ENCODE measurements at places on chromosomes 2 and 18.
A peak's percentile ranks its signal among the peaks of the same experiment; 100 is the strongest.

DNA sequence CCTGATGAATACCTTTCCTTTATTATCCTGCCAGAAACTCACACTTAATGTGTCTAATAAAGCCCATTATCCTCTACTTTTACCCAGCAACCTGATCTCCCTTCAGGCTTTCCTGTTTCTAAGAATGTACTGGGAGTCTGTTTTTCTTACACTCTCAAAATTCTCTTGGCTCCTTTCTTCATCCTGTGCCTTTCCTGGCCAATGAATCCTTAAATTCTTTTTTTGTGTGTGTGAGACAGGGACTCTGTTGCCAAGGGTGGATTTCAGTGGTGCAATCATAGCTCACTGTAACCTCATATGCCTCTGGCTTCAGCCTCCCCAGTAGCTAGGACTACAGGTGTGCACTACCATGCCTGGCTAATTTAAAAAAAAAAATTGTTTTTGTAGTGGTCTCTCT lies 72.7 kb downstream of the MAP2 start:
- no peak for DNase-seq

GRCh38 chr2:128573531-128573930 lies 254.9 kb upstream of the HS6ST1 start:
- no peak for DNase-seq

DNA sequence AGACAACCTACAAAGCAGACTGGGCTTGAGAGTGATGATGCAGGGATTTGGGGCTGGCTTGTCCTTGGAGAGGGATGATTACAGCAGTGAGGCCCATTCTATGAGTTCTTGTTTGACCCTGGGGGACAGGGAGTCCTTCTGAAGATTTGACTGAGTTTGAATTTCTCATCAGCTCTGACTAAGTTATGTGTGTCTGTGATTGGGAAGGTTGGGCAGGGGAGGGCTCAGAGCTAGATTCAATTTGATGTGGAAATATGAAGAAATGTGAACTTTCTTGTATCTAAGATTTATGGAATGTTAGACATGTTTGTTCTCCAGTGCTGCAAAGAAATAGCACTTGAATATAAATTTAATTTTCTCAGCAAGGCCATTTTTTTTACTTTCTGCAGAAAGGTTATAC lies 19.9 kb upstream of the IL1R2 start:
- DNase-seq: no peak

GRCh38 chr2:112958428-112959108 lies 19.2 kb upstream of the IL36G start:
- peak; percentile 10 for DNase-seq

- DNase-seq: no peak
Measured at GRCh38 chr2:176679061-176679669, 409.9 kb downstream of the MTX2 start.

DNA sequence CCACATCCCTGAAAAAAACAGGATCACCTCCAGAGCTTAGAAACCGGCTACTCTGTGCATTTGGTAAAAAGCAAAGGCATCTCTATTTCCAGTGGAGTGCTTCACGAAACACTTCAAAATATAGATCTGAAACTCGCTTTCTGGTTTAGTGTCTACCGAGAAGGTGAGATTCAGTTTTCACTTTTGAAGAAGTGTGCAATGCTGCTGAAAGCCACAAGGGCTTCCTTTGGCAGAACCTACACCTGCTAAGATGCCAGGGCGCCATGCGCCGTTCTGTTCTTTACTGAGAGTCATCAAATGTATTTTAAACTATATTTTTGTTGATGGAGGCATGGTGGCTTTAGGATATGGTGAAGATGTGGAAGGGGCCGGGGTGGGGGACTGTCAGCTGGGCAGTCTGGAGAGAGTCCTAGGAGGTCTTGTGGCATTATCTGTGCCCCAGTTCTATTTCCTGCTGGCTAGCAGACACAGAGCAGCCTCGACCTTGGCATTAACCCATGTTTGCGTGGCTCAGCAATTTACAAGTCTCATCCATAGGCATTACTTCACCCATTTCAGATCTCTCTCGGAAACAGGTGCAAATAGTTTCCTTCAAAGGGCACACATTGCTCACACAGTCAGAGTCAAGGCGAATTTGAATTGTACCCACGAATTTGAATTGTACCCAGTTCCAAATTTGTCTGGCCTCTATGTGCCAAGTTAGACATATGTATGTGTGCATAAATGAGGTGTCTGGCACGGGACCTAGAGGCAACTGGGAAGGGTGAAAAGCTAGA lies 46.7 kb upstream of the KCNF1 start:
- DNase-seq: no peak

GRCh38 chr2:12081481-12082210 lies 335.2 kb downstream of the LPIN1 start:
- no peak for DNase-seq

DNA sequence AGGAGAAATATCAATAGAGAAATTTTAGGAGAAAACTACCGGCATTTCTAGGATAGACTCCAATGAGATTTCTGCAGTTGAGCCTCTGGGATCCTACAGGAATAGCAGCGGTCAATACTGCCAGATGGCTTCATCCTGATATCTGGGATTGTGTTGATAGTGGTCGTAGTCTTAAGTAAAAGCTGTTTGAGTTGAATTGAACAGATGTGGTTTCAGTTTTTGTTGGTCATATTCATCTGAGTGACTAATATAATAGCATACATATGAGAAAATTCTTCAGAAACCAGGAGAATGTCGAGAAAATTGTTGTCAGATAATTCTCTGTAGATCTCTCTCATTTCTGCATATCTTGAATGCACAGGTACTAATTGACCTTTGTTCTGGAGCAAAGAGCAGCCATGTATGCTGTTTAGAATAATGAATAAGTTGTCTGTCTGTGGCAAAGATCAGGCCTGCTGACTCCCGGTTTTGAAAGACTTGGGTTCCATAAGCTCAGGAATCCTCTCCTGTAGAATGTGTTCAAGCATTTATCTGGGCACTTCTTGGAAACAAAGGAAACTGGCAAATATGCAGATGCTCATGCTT lies 288.1 kb downstream of the TMX3 start:
- no peak for DNase-seq

GRCh38 chr2:28552045-28552823 lies 56.4 kb downstream of the PLB1 start:
- no peak for DNase-seq

DNA sequence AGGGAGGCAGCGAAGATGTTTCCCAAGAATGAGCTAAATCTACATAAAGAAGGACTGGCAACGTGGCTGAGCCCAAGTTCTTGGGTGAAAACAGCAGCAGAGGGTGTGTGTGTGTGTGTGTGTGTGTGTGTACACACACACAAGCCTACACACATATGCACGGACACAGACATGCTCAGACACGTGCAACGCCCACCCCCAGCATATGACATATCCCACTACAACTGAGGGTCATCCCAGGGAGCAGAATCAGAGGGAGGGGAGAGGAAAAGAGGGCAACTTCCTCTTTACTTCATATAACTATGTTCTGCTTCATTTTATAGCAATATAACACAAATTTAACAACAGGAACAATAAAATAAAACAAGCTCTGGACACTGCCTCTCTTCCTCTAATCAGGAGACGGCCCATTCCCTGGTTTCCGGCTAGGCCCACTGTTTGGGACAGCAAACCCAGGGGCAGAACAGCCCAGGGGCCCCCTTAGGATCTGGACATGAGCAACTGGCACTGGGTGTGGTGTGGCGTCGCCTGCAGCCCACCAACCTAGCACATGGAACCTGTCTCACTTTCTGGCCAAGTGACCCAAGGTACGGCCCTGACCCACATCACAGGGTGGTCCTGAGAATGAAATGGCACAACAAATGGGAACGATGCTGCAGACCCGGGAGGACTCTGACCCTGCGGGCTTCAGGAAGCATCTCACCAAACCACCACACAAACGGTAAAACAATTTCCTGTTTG lies 25.0 kb downstream of the FAM178B start:
- no peak for DNase-seq

DNA sequence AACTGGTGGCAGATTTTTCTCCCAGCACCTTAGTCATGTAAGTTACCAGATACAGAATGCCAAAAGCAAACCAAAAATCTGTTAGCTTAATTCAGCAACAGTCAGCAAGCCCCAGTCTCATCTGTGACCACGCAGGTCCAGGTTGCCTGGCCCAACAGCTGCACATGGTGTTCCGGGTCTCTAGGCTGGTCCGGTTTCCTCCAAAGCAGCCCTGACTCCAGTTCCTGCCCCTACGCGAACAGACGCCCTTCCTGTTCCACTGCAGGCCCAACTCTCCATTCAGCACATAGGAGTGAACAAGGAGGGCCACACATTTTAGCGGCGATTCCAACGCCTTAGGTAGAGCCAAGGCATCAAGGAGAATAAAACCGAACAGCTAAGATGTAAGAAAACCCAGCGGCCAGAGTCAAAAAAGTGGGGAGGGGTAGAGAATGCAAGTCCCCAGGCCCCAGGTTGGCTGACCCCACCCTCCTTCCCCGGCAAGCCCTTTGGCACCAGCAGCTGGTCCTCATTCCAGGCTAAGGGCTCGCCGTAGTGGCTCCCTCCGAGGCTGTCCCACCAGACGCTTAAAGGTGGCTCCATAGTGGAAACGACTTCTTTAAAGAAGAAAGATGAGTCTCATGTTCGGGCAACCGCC lies 1.5 kb downstream of the STK25 start:
- no peak for DNase-seq

- DNase-seq: no peak
Measured at GRCh38 chr2:235165631-235166030, 213.8 kb downstream of the SH3BP4 start.

DNA sequence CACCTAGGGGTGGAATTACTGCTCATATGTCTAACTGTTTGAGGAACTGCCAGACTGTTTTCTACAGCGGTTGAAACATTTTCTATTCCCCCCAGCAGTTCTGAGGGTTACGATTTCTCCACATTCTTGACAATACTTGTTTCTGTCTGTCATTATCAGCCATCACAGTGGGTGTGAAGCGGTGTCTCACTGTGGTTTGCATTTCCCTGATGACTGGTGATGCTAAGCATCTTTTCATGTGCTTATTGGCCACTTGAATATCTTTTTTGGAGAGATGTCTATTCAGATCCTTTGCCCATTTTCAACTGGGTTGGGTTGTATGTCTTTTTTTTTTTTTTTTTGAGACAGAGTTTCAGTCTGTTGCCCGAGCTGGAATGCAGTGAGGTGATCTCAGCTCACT lies 63.0 kb downstream of the ADNP2 start:
- no peak for DNase-seq

- no peak for DNase-seq
Measured at GRCh38 chr2:18740474-18740881, 151.1 kb upstream of the NT5C1B start.

- DNase-seq: no peak
Measured at GRCh38 chr2:237418300-237418699, 4.3 kb upstream of the COL6A3 start.

DNA sequence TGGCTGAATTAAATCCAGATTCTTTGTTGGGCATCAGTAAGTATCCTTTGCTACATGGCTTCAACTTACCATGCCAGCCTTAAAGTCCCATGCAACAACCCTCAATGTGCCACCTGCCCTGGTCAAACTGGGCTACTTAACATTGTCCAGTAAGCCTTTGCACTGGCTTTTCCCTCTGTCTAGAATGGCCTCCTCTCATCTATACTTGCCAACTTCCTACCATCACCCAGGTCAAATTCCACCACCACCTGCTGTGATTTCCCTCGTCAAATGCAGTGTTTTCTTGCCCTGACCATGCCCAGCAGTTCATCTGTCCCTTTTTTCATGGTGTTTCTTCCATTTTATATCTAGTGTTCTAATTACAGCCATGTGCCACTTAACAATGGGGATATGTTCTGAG lies 5.7 kb downstream of the KLHL23 start:
- DNase-seq: no peak

DNA sequence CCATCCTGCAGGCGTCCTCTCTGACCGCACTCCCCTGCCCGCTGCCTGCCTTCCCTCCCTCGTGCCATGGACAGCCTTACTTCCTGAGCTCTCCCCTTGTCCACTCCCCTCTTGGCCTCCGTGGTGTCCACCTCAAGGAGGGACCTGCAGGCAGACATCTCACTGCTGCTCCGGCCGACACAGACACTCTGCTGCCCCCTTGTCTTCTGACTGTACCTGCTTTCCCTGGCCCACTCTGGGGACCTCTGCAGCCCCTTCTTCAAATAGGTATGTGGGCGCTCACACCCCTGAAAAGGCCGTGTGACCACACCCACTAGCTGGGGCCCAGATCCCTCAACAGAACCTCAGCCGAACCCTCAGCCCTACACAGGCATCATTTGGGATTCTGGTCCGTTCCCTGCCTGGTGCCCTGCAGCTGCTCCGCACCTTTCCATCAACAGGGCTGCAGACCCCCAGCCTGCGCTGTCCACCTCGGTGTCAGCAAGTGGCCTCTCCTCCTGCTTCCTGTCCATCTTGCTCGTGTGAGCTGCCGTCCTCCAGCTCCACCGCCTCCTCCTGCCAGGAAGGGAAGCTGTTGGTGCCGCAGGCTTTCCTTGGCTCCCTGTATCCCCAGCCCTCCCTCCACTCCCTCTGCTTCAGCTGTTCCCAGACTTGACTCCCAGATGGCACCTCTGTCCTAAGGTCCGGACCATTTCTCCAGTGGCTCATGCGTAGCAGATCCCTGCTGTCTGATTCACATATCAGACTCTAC lies 94.1 kb downstream of the KLHL29 start:
- no peak for DNase-seq

GRCh38 chr2:217790681-217791392 lies 212.0 kb downstream of the TNS1 start:
- no peak for DNase-seq

DNA sequence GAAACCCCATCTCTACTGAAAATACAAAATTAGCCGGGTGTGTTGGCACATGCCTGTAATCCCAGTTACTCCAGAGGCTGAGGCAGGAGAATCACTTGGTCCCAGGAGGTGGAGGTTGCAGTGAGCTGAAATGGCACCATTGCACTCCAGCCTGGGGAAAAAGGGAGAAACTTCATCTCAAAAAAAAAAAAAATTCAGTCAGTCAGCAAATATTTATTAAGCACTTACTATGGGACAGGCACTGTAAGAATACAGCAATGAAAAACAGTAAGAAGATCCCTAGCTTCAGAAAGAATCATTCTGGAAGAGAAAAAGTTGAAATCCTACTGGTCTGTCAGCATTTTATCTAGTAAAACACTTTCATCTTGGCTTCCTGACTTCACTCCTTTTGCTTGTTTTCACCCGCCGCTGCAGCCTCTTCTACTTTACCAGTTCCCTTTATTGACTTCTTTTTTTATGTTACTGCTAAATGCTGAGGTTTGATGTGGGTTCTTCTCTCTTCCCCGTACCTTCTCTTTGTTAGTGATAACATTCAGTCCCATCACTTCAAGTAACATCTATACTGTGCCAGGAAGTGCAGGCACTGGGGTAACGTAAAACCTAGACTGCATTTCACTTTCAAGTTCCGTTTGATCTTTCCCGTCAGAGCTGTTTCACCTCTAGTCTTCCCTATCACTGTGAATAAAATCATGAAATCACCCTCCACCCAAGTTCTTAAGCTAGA lies 10.8 kb upstream of the TAF4B start:
- no peak for DNase-seq

- DNase-seq: no peak
Measured at GRCh38 chr18:13440277-13441248, 222.0 kb downstream of the LDLRAD4 start.

GRCh38 chr2:83879127-83879526 lies 580.0 kb downstream of the SUCLG1 start:
- no peak for DNase-seq

Data from NCI-H2081 treated with DMSO at 0.1 percent for 48 hours (cell line).